ENCODE measurements at places on chromosomes 12 and 14.

DNA sequence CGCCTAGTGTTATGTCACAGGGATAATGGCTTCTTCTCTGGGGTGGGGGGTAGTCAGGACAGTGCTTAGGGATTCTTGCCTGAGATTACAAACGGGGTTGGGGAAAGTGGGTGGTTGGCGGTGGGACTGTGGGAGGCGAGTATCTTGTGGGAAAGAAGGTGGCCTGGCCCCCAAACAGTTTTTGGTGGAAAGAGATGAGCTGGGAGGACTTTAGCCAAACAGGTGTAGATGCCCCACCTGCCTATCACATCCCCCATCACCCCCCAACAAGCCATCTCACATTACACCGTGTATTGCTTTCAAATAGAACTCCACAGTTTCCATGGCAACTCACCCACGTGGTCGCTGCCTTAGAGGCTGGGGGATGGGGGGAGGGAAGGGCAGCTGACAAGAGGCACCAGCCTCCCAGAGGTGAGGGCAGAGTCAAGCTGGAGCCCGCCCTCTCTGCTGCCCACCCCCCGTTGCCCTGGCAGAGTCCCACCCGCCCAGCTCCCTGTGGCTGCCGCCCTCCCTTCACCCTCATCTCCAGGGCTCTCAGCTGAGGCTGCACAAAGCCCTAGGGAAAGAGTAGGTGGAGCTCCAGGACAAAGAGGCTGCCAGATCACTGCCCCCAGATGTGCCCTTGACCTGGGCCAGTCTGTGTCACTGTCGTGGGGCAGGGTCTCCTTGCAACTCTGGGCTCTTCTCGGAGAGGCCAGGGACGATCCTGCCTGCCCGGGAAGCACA, 98.3 kb downstream of the LRRC74A start:
- no peak for DNase-seq

- DNase-seq: no peak
These were observed 921 bp downstream of the DEPDC4 start for GRCh38 chr12:100265732-100266584.

DNA sequence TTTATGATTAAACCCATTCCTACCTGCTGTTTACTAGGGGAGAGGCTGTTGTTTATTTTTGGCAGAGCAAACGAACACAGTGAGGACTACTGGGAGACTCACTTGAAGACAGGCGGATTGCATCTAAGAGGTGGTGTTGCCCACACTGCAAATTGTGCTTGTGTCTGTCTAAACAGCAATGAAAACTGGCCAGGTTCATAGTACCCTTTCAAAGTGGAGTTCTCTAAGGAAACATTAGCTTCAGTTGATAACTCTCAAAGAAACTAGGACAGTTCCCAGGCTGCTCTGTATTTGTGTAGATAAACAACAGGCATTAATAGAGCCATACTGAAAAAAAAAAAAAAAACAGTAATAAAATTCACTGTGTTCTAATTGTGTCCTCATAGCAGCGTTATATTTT, 466.0 kb upstream of the RGS6 start:
- no peak for DNase-seq

- DNase-seq: peak; percentile 61
These were observed 6.7 kb downstream of the VASH1 start for GRCh38 chr14:76767681-76768656.

- DNase-seq: no peak
These were observed 51.6 kb downstream of the EIF2S3B start for GRCh38 chr12:10557329-10557728.

GRCh38 chr14:24108336-24108874, 6.2 kb upstream of the DCAF11 start:
- DNase-seq: no peak

DNA sequence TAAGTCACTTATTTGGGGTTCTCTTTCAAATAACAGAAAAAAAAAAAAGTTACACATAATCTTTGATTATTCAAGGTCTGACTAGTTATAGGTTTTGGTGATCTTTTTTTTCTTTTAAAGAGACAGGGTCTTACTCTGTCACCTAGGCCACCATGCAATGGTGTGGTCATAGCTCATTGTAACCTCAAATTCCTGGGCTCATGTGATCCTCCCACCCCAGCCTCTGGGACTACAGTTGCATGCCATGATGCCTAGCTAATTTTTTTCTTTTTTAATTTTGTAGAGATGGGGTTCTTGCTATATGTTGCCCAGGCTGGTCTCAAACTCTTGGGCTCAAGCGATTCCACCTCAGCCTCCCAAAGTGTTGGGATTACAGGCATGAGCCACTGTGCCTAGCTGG, 56.5 kb upstream of the CFL2 start:
- no peak for DNase-seq

DNA sequence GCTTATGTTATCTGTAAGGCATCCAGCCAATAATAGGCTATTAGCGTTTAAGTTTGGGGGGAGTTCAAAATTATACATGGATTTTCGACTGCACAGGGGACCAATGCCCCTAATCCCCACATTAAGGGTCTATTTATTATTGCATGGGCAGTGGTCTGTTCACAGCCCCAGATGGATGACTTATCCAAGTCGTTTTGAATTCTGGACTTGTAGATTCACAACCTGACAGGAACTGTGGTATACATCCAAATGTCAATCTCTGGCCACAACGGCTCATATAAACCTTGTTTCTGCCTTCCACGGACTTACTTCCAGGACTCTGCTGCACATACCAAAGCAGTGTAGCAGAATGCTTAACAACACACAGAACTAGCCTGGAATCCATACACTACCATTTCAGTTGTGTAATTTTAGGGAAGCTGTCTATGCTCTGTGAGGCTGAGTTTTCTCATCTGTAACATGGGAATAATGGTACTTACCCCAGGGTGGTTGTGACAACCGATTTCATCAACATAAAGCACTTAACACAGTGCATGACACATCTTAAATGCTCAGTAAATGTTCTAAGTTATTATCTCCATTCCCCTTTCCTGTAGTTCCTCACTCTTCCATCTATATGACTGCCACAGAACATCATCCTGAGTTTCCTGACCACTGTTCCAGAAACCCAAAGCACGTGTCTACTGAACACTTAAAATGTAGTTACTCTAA, 3.7 kb downstream of the DDX24 start:
- DNase-seq: no peak

- DNase-seq: no peak
These were observed 86.0 kb downstream of the AACS start for GRCh38 chr12:125151284-125151683.

DNA sequence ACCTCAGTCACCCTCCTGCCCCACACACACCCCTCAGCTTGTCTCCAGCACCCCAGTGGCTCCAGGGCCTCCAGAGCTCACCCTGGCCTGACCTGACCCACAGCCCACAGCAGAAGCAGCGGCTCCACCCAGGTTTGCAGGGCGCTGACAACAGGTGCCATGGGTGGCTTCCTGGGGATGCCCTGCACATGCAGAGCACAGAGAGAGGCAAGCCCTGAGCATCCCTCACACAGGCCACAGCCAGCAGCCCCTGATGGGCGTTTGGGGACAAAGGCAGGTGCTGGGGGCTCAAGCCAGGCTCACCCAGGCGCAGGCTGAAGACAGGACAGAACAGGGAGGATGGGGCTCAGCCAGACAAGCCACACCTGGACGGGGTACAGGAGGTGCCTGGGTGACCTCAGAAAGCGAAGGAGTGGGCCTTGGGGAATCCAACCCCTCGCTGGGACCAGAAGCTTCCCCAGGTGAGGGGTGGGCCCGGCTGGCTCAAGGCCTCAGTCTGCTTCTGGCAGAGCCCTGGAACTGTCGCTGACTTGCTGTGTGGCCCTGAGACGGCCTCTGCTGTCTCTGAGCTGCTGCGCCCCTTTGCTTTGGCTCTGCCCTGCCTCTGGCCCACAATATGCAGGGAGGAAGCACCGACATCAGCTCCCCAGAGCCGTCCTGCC, 10.6 kb downstream of the ARL6IP4 start:
- no peak for DNase-seq

GRCh38 chr14:69335371-69335771, 62.7 kb downstream of the ERH start:
- DNase-seq: no peak

- no peak for DNase-seq
These were observed 68.3 kb upstream of the TUNAR start for GRCh38 chr14:95808371-95808770.

DNA sequence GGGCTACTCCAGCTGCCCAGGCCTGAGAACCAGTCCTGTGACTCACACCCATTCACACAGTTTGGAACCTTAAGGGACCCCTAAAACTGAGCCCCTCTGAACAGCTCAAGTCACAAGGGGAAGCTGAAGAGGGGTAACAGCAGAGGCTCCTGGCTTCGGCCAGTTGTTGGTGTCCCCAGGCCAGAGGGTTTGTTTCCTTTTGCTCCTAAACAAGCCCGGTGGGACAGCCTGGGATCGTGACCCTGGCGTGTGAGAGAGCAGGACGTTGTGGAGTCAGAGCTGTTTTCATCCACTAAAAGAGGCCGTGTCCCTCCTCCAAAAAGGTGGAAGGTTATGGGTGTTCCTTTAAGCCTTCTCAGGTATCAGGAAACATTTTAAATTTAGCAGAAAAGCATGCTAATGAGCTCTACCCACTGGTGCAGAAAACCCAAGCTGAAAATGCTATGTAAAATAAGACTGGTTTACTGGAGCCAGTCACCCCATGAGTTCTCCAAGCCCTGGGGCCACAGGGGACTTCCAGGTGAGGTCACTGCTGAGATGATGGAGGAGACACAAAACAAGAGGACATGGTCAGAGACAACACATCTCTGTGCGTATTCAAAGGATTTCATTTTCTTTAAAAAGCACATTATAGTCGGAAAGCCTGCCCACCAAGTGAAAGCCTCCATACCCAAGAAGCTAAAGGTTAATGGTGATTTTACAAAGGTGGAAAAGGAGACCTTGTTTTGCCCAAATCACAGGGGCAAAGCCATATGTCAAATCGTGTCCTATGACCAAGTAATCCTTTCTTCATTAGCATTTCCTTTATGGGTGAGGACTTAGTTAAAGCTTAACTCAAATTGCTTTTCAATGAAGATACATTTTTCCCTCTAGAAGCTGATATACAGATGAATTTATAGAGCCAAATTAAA, 14.1 kb downstream of the PRKAB1 start:
- DNase-seq: no peak

GRCh38 chr12:126067626-126068329, 1002.5 kb downstream of the AACS start:
- DNase-seq: no peak
